NCI-H1105 (cell line): ENCODE measurements at places on chromosomes 7 and 10.

- DNase-seq: no peak
Measured at GRCh38 chr7:133650487-133651300, 397.8 kb downstream of the EXOC4 start.

DNA sequence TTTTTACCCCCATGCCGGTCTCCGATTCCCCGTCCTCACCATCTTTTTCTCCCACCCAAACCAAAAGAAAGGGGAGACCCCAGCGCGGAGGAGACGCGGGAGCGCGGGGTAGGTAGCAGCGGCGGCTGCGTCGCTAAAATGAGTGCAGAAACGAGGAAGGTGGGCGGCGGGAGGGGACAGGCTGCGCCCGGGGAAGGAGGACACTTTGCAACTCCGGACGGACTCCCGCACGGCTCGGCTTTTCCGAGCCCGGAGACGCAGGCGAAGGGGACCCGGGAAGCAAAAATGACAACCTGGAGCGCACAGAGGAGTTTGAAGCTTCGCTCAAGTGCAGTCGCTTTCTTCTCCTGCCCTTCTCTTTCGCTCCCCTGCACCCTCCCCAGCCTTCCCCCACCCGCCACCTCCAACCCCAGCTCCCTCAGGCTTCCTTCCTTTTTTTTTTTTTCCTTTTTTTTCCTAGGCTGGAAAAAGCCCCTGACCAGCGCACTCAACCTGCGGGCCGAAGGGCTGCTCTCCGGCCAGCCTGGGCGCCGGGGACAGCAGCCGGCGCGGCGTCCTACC lies 453 bp downstream of the SFMBT2 start:
- DNase-seq: no peak

GRCh38 chr7:101576998-101577397 lies 52.1 kb downstream of the MYL10 start:
- DNase-seq: no peak

GRCh38 chr10:113987805-113988204 lies 55.9 kb upstream of the ADRB1 start:
- no peak for DNase-seq

GRCh38 chr10:33553748-33554571 lies 219.5 kb upstream of the NRP1 start:
- no peak for DNase-seq

- no peak for DNase-seq
Measured at GRCh38 chr10:124605481-124605855, 138.7 kb downstream of the FAM53B start.

DNA sequence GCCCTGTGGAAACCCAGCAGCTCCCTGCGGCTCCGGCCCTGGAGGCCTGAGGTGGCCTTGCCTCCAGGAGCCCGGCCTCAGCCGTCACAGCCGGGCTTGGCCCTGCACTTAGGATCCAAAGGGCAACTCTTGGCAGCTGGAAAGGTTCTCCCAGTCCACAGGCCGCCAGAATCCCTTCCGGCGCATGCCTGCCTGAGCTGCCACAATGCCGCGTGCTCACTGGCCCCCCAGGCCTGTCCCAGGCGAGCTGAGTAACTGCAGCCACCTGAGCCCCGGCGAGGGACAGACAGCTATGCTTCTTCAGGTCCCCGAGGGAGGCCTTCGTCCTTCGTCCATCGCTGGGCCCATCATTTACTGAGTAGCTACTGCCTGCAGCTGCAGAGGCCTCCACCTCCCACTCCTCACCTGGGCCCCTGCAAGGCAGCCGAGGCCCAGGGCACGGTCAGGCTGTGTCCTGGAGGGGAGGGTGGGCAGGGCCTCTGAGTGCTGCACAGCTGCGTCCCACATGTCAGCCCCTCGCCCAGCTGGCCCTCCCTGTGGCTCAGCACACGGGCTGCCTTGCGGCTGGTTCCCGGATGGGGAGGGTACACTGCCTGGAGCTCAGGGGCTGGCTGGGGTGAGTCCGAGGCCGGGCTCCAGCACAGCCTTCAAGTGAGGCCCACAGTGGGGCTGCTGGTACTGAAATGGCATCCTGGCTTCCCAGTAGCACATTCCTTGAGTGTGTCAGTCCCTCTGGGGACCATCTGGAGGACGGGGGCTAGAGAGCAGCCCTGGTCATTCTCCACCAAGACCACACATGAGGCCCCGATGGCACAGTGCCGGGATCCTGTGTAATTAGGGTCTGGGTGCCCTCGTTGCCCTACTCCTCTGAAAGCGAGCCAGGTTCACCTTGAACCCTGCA lies 172.5 kb downstream of the ELFN1 start:
- no peak for DNase-seq

GRCh38 chr7:111671927-111672326 lies 109.6 kb upstream of the IMMP2L start:
- DNase-seq: no peak

DNA sequence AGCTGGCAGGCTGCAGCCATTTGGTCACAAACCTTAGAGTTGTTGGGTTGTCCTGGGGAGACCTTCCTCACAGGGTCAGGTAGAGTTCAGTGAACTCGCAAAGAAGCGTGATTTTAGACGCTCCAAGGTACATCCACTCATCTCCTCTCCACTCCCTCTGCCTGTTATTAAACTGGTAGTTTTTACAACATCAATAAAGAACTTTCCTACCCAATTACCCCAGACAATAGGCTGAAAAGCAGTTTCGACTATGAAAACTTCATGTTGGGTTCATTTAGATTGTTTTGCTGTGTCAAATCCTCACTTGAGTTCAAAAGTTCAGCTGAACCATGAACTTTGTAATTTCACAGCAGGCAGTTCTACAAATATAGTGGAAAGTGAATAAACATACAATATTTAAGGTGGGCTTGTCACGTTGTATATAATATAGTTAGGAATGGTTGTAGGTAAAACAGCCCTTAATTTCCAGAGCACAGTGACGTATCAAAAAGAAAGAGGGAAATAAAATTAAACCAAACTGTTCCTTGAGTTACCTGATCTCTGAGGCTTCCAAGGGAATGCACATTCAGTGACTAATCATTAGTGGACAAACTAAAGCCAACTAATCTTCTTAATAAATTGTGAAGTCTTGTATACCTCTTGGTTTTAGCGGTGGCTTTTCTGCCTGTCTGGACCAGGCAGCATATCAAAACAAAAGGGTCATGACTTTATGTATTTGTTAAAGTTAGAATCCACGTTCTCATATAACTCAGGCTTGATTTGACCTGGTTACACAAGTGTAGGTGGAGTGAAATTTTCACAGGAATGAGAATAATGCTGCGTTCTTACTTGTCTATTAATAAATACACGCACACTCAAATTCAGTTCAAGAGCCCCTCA lies 100.5 kb downstream of the CYP26A1 start:
- DNase-seq: no peak

- no peak for DNase-seq
Measured at GRCh38 chr7:156753630-156754029, 113.1 kb downstream of the RNF32 start.

DNA sequence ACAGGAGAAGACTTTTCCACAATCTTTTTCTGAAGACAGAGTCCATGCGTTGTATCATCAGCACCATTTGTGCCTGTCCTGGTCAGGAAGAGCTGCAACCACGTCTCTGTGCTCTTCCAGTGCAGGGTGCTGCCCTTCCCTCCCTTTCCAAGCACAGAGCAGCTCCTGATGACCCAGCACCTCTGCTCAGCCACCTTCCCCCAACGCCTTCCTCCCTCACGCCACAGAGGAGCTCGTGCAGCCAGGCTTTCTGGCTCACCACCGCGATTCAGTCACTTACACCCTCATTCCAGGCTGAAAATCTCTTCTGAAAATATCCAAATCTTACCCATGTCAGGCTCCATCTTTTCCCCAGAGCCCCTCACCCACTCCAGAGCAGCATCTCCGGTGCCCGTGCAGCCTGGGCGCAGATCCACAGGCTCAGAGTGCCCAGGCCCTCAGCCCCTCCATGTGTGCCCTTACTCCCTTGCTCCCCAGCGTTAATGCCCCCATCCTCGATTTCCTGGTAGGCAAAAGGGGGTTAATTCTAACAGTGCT lies 181.5 kb downstream of the DIP2C start:
- no peak for DNase-seq

DNA sequence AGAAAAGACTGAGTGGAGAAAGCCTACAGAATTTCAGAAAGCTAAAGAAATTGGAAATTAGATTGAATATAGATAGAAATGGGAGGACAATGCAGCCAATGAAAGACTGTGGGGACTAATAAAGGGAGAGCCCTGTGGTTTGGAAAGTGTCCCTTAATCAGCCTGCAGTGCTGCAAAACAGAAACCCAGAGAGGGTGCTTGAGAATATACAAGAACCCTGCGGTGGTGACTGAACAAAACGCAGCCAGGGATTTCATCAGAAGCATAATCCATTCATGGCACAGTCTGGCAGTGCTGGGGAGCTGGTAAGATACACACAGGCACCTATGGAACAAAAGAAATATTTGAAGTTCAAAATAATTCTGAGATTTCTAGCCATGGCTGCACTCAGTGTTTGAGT lies 19.1 kb downstream of the CEP41 start:
- peak; percentile 77 for DNase-seq

GRCh38 chr10:104707602-104708459 lies 66.7 kb downstream of the SORCS3 start:
- DNase-seq: peak; percentile 83

- DNase-seq: no peak
Measured at GRCh38 chr10:69829775-69830174, 28.1 kb downstream of the COL13A1 start.

- no peak for DNase-seq
Measured at GRCh38 chr7:137003566-137003965, 135.1 kb downstream of the CHRM2 start.

GRCh38 chr10:75592151-75592787 lies 160.8 kb downstream of the LRMDA start:
- no peak for DNase-seq

- no peak for DNase-seq
Measured at GRCh38 chr10:69901022-69901421, 99.3 kb downstream of the COL13A1 start.

GRCh38 chr10:122323941-122324675 lies 50.4 kb upstream of the PLEKHA1 start:
- DNase-seq: no peak
